ENCODE measurements at places on chromosomes 11 and 22.
A peak's percentile ranks its signal among the peaks of the same experiment; 100 is the strongest.

GRCh38 chr11:17954395-17955252, 58.2 kb downstream of the SERGEF start:
- DNase-seq: no peak

DNA sequence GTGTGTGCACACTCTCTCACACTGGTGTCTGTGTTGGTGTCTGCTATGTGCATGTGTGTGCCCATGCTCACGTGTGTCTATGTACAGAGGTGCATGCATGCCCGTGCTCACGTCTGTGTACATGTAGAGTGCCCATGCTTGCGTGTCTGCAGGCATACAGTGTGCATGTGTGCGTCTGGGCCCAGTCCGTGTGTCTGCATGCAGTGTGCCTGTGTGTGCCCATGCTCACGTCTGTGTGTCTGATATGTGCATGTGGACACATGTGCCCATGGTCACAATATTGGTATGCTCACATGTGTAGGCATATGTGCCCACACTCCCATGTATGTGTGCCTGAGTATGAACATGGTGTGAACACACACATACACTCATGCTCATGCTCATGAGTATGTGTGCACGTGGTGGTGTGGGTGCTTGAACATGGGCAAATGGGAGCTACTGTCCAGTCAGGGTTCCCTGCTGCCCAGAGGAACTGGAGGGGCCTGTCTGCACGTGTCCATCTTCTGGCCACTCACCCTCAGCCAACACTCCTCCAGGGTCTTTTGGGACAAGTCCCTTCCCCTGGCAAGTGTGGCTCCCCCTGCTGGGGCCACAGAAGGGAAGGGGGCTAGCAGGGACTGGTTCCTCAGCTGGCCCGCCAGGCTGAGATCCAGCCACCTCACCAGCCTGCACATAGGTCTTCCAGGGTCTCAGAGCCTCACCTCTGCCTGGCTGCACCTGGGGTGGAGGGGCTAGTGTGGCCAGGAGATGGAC, 7.3 kb upstream of the TBX1 start:
- DNase-seq: no peak

DNA sequence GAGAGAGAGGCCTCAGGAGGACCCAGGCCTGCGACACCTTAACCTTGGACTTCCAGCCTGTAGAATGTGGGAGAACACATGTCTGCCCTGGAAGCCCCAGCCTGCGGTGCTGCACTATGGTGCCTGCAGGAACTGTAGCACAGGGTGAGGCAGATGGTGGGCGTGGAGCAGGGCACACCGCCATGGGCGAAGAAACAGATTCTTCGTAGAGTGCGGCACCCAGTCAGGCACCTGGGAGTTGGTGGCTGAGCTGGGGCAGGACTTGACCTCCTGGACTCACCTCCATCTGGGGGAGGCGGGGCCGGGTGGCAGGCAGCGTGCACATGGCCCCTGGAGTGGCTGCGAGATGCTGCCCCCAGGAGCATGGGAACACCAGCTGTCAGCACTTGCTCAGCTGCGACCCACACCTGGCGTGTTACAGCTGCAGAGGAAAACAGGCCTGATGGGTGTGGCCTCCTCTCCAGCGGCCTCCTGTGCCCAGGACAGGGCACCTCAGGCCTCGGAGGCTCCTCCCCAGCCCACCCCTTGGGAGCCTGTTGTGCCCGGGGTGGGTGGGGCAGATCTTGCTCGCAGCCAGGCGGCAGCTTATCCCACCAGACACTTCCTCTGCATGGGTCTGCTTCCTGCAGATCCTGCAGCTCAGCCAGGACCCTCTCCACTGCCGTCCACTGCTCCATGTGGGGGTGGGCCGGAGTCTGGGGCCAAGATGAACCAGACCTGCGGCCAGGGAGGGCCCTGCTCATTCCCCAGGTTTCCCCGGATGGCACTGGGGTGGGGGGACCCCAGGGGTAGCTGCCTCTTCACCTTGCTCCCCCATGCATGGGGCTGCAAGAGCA, 80.4 kb downstream of the MYEOV start:
- peak; percentile 65 for DNase-seq

GRCh38 chr22:25496396-25497064, 67.9 kb upstream of the GRK3 start:
- DNase-seq: no peak

- no peak for DNase-seq
Measured at GRCh38 chr11:41189701-41190436, 269.6 kb downstream of the LRRC4C start.

GRCh38 chr11:126079621-126080124, 17.0 kb upstream of the CDON start:
- peak; percentile 51 for DNase-seq

DNA sequence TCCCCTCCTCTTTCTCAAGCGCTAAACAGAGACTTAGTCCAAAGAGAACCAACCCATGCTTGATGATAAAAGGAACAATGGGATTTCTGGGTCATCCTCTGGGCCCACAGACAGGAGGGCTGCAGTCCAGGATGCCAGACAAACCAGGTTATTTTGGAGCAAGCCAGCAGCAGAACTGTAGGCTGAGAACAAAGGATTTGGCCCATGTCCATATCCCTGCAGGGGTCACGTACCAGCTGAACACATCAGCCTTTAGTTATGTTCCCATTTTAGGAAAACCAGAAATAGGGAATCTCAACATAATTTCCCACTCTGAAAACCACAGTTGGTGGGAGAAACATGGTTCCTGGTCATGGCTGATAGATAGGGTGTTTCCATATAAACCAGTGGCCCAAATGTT, 533.6 kb upstream of the CADM1 start:
- DNase-seq: no peak
